ENCODE measurements at places on chromosomes 5 and 9. TPM values are rescaled to one million over a fixed set of nuclear protein-coding genes. Genes with fewer than 3 reads are reported as not detected.
A peak's percentile ranks its signal among the peaks of the same experiment; 100 is the strongest.

GRCh38 chr5:167049043-167049663 is 1242.3 kb upstream of the WWC1 start:
- no peaks in the 10 kb centered on the region for H3K4me1 ChIP-seq
- DNase-seq = no peak
- H3K4me3 ChIP-seq = no peak overlapping the region

- H3K4me3 ChIP-seq = no peak overlapping the region
- no peak for DNase-seq
- H3K27me3 ChIP-seq = no peaks in the 10 kb centered on the region
- H3K27ac ChIP-seq = no peak overlapping the region
Measured at GRCh38 chr5:2366816-2367215, 384.7 kb downstream of the IRX2 start.

- peak overlapping the region; percentile 26 for H3K27ac ChIP-seq
- DNase-seq = no peak
- peaks cover 43% of the 10 kb centered on the region for H3K4me1 ChIP-seq
- H3K4me3 ChIP-seq = no peak overlapping the region
- H3K36me3 ChIP-seq = no peaks in the 10 kb centered on the region
Measured at GRCh38 chr5:123157791-123158581, 68.9 kb downstream of the PRDM6 start.

GRCh38 chr9:124281931-124282371 is 24.2 kb downstream of the NEK6 start:
- no peak overlapping the region for H3K4me3 ChIP-seq
- no peaks in the 10 kb centered on the region for H3K27me3 ChIP-seq
- no peak for DNase-seq
- H3K36me3 ChIP-seq = no peaks in the 10 kb centered on the region
- peak overlapping the region; percentile 82 for H3K27ac ChIP-seq
- peaks cover 68% of the 10 kb centered on the region for H3K4me1 ChIP-seq

- no peaks in the 10 kb centered on the region for H3K27me3 ChIP-seq
- H3K27ac ChIP-seq = peak overlapping the region; percentile 39
- H3K4me1 ChIP-seq = peaks cover 20% of the 10 kb centered on the region
- DNase-seq = no peak
- H3K4me3 ChIP-seq = no peak overlapping the region
Measured at GRCh38 chr9:4113711-4114110, 186.2 kb downstream of the GLIS3 start.

DNA sequence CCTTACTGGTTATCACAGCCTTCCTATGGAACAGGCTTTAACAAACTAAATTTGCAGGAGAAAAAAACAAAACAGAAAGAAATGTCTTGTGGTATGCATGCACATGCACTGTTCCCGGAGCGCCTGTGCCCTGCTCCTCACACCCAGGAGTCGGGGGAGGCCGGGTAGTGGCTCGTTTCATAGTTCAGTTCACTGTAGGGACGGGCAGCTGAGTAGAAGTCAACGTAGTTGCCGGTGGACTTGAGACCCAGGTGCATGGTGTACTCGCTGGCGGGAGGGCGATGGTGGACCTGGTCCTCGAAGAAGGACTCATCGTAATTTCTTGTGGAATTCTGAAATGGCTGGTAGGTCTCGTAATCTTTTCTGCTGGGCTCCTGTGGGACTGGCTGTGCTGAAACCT is 212.3 kb upstream of the DAP start:
- H3K27me3 ChIP-seq = no peaks in the 10 kb centered on the region
- H3K27ac ChIP-seq = no peak overlapping the region

DNA sequence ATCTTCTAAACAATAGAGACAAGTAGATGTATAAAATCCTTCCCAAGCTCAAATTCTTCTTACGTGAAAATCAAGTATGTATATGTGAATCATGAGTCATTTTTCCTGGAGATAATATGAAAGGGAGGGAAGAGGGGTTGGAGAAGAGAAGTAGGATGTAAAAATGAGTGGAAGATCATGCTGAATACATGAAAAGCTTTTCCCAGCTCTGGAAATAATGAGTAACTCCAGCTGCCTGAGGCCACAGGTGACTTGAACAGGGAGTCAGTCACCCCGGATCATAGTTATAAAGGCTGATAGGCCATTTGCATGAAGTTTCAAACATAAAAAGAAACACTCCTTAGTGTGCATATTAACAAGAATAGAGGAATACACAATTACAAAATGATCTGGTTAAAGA is 486.7 kb downstream of the EFNA5 start:
- H3K36me3 ChIP-seq = no peaks in the 10 kb centered on the region
- H3K27me3 ChIP-seq = no peaks in the 10 kb centered on the region
- no peak for DNase-seq
- no peak overlapping the region for H3K27ac ChIP-seq

GRCh38 chr9:88789785-88790184 is 201.5 kb upstream of the S1PR3 start:
- H3K27ac ChIP-seq = no peak overlapping the region
- H3K36me3 ChIP-seq = no peaks in the 10 kb centered on the region
- H3K4me1 ChIP-seq = no peaks in the 10 kb centered on the region
- no peak overlapping the region for H3K4me3 ChIP-seq
- DNase-seq = no peak
- H3K27me3 ChIP-seq = no peaks in the 10 kb centered on the region

- no peaks in the 10 kb centered on the region for H3K4me1 ChIP-seq
- no peaks in the 10 kb centered on the region for H3K27me3 ChIP-seq
- no peak for DNase-seq
- H3K27ac ChIP-seq = no peak overlapping the region
Measured at GRCh38 chr9:6843742-6844141, 86.0 kb downstream of the KDM4C start.

GRCh38 chr5:23147625-23148024 is 294.5 kb upstream of the CDH12 start:
- H3K4me3 ChIP-seq = no peak overlapping the region
- no peaks in the 10 kb centered on the region for H3K4me1 ChIP-seq
- H3K36me3 ChIP-seq = no peaks in the 10 kb centered on the region
- H3K27ac ChIP-seq = no peak overlapping the region

DNA sequence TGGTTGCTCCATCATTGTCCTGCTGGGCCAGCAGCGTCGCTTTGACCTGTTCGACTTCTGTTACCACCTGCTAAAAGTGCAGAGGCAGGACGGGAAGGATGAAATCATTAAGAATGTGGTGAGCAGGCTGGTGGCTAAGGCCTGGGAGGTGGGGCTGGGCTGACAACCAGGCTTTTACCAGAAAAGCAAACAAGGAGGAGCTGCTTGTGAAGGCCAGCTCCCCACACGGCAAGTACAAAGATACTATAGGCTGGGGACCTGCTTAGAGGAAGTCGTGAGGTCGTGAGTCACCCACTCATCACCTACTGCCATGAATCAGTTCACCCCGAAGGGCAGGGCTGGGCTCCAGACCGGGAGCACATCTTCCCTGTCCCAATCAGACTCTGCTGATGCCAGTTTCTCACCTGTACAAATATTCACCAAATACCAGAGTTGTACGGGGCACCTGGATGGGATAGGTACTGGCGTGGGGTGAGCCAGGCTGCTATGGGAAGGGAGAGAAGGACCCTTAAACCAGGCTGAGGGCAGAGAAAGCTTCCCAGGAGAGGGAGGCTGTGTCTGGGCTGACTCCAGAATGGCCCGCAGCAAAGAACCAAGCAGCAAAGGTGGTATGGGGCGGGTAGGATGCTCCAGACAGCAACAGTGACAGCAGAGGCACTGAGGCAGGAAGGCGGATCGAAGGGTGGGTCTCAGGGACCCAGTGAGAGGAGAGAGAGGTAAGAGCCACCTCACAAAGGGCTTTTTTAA is 69.3 kb upstream of the NIPAL4 start:
- H3K4me3 ChIP-seq = no peak overlapping the region
- no peaks in the 10 kb centered on the region for H3K27me3 ChIP-seq
- peak overlapping the region; percentile 59 for H3K27ac ChIP-seq

- H3K27ac ChIP-seq = no peak overlapping the region
- DNase-seq = no peak
- no peaks in the 10 kb centered on the region for H3K4me1 ChIP-seq
- no peaks in the 10 kb centered on the region for H3K36me3 ChIP-seq
- no peak overlapping the region for H3K4me3 ChIP-seq
Measured at GRCh38 chr9:114140850-114141249, 14.5 kb upstream of the COL27A1 start.

GRCh38 chr5:87671146-87671545 is 258.4 kb upstream of the CCNH start:
- no peak for DNase-seq
- H3K27me3 ChIP-seq = no peaks in the 10 kb centered on the region
- H3K27ac ChIP-seq = no peak overlapping the region
- H3K36me3 ChIP-seq = no peaks in the 10 kb centered on the region
- H3K4me1 ChIP-seq = no peaks in the 10 kb centered on the region

DNA sequence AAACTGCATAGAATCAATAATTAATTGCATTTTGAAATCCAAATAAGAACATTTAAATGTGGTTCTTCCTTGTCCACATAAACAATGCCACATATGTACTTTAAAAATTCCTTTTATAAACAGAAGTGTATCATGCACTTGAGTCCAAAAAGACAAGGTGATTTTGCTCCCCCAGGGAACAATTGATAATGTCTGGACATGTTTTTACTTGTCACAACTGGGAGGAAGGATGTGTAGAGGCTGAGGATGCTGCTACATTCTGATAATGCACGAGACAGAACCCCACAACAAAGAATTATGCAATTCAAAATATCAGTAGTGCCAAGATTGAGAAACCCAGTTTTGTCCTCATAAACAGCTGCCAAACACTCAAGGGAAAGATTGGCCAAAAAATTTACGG is 181.1 kb upstream of the ISL1 start:
- H3K36me3 ChIP-seq = no peaks in the 10 kb centered on the region
- no peaks in the 10 kb centered on the region for H3K4me1 ChIP-seq
- H3K27ac ChIP-seq = no peak overlapping the region
- no peak for DNase-seq
- H3K4me3 ChIP-seq = no peak overlapping the region

- no peak overlapping the region for H3K4me3 ChIP-seq
- H3K27me3 ChIP-seq = no peaks in the 10 kb centered on the region
- DNase-seq = no peak
- no peaks in the 10 kb centered on the region for H3K36me3 ChIP-seq
- no peak overlapping the region for H3K27ac ChIP-seq
- H3K4me1 ChIP-seq = no peaks in the 10 kb centered on the region
Measured at GRCh38 chr5:82298668-82299067, 20.5 kb upstream of the RPS23 start.

GRCh38 chr9:115746496-115746895 is 407.1 kb upstream of the PAPPA start:
- no peaks in the 10 kb centered on the region for H3K27me3 ChIP-seq
- no peak overlapping the region for H3K27ac ChIP-seq
- no peak for DNase-seq
- H3K36me3 ChIP-seq = no peaks in the 10 kb centered on the region

- no peaks in the 10 kb centered on the region for H3K27me3 ChIP-seq
- H3K27ac ChIP-seq = no peak overlapping the region
- peaks cover 47% of the 10 kb centered on the region for H3K4me1 ChIP-seq
Measured at GRCh38 chr9:136437430-136437829, 2.2 kb downstream of the INPP5E start.

DNA sequence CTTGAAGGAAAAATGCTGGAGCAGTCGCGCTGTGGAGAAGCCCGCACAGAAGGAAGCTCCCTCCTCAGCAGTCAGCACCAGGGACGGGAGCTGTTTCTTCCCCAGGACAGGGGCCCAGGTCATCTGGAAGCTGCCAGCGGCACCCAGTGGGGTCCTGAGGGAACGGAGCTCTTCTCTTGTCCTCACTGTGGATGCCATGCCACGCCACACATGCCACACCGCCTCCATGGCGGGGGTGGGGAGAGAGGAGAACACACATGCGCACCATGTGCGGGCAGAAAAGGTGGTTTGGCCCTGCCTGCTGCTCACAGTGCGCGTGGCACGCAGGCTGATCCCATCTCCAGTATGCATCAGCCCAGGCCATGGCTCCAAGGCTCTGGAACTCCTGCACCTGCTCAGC is 41.7 kb upstream of the ZNF354B start:
- no peaks in the 10 kb centered on the region for H3K27me3 ChIP-seq
- H3K4me1 ChIP-seq = peaks cover 4% of the 10 kb centered on the region
- no peak for DNase-seq
- no peaks in the 10 kb centered on the region for H3K36me3 ChIP-seq

GRCh38 chr9:124562328-124562727 is 55.1 kb upstream of the NR5A1 start:
- H3K27ac ChIP-seq = no peak overlapping the region
- H3K4me3 ChIP-seq = no peak overlapping the region
- H3K27me3 ChIP-seq = no peaks in the 10 kb centered on the region
- H3K36me3 ChIP-seq = no peaks in the 10 kb centered on the region
- DNase-seq = no peak
- H3K4me1 ChIP-seq = peaks cover 19% of the 10 kb centered on the region

- no peaks in the 10 kb centered on the region for H3K36me3 ChIP-seq
- no peaks in the 10 kb centered on the region for H3K27me3 ChIP-seq
- H3K4me1 ChIP-seq = no peaks in the 10 kb centered on the region
- no peak overlapping the region for H3K4me3 ChIP-seq
Measured at GRCh38 chr9:81499594-81499993, 189.8 kb downstream of the TLE1 start.

DNA sequence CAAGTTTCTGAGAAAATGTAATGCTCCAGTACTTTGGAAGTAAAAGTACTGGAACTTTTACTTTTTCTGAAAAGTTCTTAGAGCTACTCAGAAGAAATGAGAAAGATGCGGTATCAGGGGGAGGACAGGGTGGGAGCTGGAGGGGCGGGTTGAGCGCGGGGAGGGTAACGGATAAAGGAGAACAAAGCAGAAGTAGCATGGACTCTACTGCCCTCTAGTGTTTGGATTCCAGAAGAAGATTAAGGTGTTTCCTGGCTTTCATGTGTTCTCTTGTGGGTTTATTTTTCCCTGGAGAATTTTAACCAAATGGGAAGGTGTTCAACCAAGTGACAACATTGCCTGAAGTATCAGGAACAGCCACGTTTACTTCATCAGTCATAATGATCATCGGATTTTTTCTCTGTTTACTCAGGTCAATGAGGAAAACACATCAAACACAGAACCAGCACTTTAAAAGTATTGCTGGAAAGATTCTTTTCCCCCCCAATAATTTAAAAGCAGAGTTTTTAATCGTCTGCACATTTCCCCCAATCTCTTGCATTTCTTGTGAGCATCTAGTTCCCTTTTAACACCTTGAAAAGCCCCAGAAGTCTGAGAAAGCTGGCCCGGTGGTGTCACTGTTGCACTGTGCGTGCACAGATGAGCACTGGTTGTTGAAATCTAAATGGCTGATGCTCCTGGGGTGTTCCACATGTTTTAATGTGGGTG is 190.6 kb downstream of the MPDZ start:
- no peak overlapping the region for H3K27ac ChIP-seq
- peaks cover 5% of the 10 kb centered on the region for H3K4me1 ChIP-seq
- DNase-seq = no peak
- no peaks in the 10 kb centered on the region for H3K36me3 ChIP-seq
- peak overlapping the region; percentile 36 for H3K4me3 ChIP-seq

GRCh38 chr5:135505973-135506372 is 29.8 kb downstream of the NEUROG1 start:
- DNase-seq = no peak
- peaks cover 58% of the 10 kb centered on the region for H3K27me3 ChIP-seq
- H3K4me1 ChIP-seq = no peaks in the 10 kb centered on the region
- H3K27ac ChIP-seq = no peak overlapping the region

Gene CTSV
- 3.8 TPM for total RNA-seq

Gene AQP7
- total RNA-seq = not detected

Gene THG1L
- 15.4 TPM for total RNA-seq

Gene CDC20B
- total RNA-seq = not detected

Gene CENPK
- 10.0 TPM for total RNA-seq

Gene ENTPD2
- total RNA-seq = 0.57 TPM

Gene ITK
- 2.8 TPM for total RNA-seq

Gene TAF11L3
- total RNA-seq = not detected

Gene MRRF
- total RNA-seq = 41.5 TPM

Measured in esophagus squamous epithelium (tissue), 5 donors.